ENCODE measurements at places on chromosomes 6 and 20.

- peak; percentile 8 for DNase-seq
These were observed 85.4 kb downstream of the SLX4IP start for GRCh38 chr20:10520528-10520927.

DNA sequence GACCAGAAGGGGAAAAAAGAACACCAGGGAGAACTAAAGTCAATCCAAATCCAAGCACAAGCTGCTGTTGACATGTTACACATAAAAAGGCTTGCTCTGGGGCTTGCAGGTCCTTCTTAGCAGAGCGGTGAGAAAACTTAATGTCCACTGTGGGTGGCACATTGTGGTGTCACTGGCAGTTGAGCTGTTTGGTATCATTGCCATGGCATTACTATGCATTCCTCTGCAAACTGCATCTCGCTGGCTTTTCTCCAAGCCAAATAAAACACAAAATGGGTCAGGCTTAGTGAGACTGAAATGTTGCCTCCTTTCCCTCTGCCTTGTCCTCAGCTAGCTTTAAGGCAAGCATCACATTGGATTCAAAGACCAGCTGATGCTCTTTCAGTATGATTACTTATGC lies 40.9 kb downstream of the LY86 start:
- peak; percentile 53 for DNase-seq

GRCh38 chr6:123551939-123552707 lies 84.6 kb downstream of the TRDN start:
- DNase-seq: no peak

DNA sequence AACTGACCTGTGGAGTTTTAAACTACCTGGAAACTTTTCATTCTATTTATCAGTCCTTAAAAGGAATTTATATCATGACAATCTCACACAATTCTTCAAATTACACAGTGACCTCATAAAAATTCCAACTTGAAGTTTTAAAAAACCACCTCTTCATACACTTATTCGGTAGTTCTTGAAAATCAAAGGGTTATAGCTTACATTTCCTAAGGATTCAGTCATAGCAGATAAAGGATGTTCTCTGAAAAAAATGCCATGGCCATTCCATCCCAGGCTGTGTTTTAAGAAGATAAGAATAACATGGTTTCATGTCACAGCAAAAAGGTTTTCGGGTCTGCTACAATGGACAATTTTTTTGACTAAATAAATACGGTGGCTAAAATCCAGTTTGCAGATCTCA lies 41.2 kb downstream of the GOPC start:
- DNase-seq: no peak

DNA sequence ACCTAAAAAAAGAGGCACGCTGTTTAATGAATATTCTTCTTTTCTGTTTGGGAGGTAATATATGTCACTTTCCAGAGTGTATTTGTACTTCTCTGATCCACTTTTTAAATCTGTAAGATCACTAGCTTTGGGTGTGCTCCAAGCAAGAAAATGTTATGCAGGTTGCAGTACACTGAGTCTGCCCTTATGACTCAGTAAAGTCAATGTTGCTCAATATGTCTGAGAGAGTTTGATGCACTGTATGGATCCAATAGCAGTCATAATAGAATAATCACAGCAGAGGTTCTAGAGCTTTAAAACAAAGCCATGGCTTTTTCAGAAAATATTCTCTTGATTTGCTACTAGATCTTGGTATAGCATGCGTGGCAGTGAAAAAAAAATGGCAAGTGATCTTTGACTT lies 525.3 kb upstream of the HTR1E start:
- no peak for DNase-seq

All from NCI-H1694 (cell line).